Ascending aorta (tissue), 2 donors: ENCODE measurements at places on chromosomes 1 and 21. TPM values are rescaled to one million over a fixed set of nuclear protein-coding genes. Genes with fewer than 3 reads are reported as not detected.

- no peak overlapping the region for H3K4me3 ChIP-seq
- no peaks in the 10 kb centered on the region for H3K27me3 ChIP-seq
- no peaks in the 10 kb centered on the region for H3K36me3 ChIP-seq
- DNase-seq = no peak
- no peak overlapping the region for H3K27ac ChIP-seq
- H3K4me1 ChIP-seq = no peaks in the 10 kb centered on the region
These were observed 103.3 kb downstream of the RABGAP1L start for GRCh38 chr1:174262349-174263241.

DNA sequence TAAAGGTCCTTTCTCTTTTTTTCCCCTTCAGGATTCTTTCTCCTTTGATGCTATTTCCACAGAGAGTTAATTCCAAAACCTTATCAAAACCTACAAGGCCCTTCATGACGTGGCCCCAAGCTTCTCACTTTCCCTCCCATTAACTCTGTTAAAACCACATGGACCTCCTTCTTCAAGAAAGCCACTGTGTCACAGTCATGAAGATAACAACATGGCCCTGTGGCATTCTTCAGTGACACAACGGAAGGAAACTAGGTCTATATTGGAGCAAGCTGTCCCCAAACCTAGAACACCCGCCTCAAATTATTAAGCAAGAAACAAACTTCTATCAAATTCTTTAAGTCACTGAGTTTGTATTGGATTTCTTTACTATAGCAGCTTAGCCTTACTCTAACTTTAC, 611.1 kb downstream of the NUF2 start:
- no peak overlapping the region for H3K27ac ChIP-seq
- no peak for DNase-seq
- H3K27me3 ChIP-seq = no peaks in the 10 kb centered on the region
- H3K36me3 ChIP-seq = no peaks in the 10 kb centered on the region

- H3K27me3 ChIP-seq = no peaks in the 10 kb centered on the region
- no peak overlapping the region for H3K27ac ChIP-seq
- H3K4me1 ChIP-seq = no peaks in the 10 kb centered on the region
- no peak overlapping the region for H3K4me3 ChIP-seq
- H3K36me3 ChIP-seq = no peaks in the 10 kb centered on the region
These were observed 85.4 kb downstream of the SIK1 start for GRCh38 chr21:43341378-43342161.

The S100A7 gene
- not detected for total RNA-seq
